Urinary bladder (tissue), 4 donors: ENCODE measurements at places on chromosomes 16 and 17. TPM values are rescaled to one million over a fixed set of nuclear protein-coding genes. Genes with fewer than 3 reads are reported as not detected.

Gene TBCD
- 77.6 TPM for polyA plus RNA-seq

Gene KRTAP1-5
- polyA plus RNA-seq = 0.11 TPM

Gene PHB1
- polyA plus RNA-seq = 159 TPM

Gene ASGR2
- 1.7 TPM for polyA plus RNA-seq

Gene ARHGAP44
- 5.2 TPM for polyA plus RNA-seq

Gene CCL18
- polyA plus RNA-seq = 1.5 TPM

Gene MT1X
- 1,604 TPM for polyA plus RNA-seq

Gene KSR1
- polyA plus RNA-seq = 22.7 TPM

Gene NPIPB6
- 0.81 TPM for polyA plus RNA-seq

Gene CDT1
- 1.5 TPM for polyA plus RNA-seq

Gene ARL5C
- polyA plus RNA-seq = not detected

Gene KCNH6
- polyA plus RNA-seq = not detected

Gene NECAB2
- 0.20 TPM for polyA plus RNA-seq

Gene MAP2K6
- polyA plus RNA-seq = 2.6 TPM
